ENCODE measurements at places on chromosomes 12 and 14. TPM values are rescaled to one million over a fixed set of nuclear protein-coding genes. Genes with fewer than 3 reads are reported as not detected.

- no peak for DNase-seq
These were observed 42.9 kb downstream of the SFSWAP start for GRCh38 chr12:131753757-131754156.

DNA sequence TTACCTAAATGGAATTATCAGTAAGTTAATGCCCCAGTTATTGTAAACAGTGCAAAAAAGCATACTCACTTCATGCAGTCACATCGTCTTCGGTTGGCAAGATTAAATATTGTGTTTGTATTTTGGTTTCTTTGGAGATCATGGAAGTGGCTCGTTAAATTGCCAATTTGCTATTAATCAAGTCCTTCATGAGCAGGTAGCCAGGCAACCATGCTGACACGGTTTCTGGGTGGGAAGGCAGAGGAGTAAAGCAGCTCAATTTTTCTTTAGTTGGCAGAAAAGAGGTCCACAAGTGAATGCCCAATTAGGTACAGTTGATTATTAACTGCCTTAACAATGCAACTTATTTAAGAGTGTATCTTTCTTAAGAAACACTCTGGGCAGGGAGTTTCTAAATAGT, 43.9 kb downstream of the PPP4R3A start:
- no peak for DNase-seq

- no peak for DNase-seq
These were observed 7.5 kb downstream of the FOXG1 start for GRCh38 chr14:28773861-28774691.

DNA sequence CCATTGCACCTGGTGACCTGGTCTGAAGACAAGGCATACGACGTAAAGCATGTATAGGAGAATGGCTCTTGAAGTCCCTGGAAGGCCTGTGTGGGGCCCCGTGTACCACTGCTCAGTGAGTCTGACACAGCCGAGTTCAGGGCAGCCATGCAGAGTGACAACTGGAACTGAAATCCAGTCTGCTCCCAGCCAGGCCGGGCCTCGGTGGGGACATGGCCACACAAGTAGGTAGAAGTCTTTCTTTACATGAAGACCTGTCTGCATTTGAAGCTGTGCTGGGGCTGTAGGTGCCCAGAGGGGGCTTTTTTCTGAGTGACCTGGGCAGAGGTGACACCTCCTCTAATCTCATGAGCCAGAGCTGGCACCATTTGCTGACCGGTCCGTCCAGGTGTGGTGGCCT, 35.7 kb downstream of the ADGRD1 start:
- no peak for DNase-seq

DNA sequence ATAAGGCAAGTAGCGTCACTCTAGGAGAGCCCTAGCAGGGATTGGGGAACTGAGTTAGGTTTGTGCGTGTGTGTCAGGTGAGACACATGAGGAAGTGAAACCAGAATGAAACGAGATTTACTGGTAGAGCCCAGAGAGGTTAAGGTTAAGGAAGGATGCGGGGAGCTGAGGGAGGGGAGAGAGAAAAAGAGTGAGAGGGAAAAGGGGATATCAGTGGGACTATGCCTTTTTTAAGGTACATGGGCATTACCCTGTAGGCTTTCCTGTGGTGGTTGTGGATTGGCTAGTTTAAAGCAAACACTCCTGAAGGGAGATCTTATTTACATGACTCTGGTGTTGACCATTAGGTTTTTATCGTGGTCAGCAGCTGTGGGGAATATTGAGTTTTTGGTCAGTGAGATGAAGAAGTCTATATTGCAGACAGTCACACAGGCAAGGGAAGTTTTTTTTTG, 13.9 kb downstream of the ZDHHC17 start:
- DNase-seq: no peak

- DNase-seq: no peak
These were observed 52.4 kb upstream of the SCN8A start for GRCh38 chr12:51538599-51538998.

Gene TAS2R9
- polyA plus RNA-seq: not detected

Gene KRT8
- 22.1 TPM for polyA plus RNA-seq

GRCh38 chr12:5522432-5523335, 90.8 kb downstream of the NTF3 start:
- no peak for DNase-seq

DNA sequence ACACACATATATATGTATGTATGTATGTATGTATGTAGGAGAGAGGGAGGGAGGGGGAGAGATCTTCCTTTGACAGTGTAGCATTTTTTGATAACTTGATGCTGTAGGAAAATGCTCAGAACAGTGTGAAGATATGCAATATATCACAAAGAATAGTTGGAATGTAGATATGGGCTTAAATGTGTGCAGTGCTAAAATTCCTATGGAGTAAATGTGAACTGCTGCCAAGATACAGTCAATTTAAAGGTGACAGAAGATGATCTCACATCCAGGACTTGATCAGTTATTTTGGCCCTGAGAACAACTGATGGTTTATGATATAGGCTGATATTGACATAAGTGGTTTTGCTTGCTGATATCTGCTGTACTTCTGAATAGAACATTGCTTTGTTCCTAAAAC, 84.2 kb downstream of the DAAM1 start:
- no peak for DNase-seq

GRCh38 chr12:65557438-65558181, 266.7 kb upstream of the HMGA2 start:
- no peak for DNase-seq

Gene BDKRB2
- 182 TPM for polyA plus RNA-seq

DNA sequence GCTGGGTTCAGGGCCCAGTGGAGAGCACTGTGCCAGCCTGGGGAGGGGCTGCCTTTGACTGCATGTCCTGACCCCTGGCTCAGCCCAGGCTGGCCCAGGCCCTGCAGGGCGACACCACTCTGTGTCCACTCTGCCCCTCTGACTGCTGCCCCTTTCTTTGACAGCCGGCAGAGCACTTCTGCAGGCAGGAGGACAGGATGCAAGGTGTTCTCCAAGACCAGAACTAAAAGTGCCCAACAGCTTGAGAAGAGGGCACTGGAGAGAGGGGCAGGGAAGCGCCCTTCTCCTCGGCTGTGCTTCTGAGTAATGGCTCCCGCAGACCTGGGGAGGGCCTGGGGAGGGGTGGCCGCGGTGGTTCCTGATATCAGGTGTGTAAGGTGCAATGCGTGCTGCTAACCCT, 72.7 kb downstream of the WDR20 start:
- DNase-seq: no peak

GRCh38 chr14:100653409-100653808, 66.2 kb upstream of the BEGAIN start:
- DNase-seq: no peak

Gene TPPP2
- polyA plus RNA-seq: not detected

GRCh38 chr12:41212625-41213024, 24.5 kb downstream of the PDZRN4 start:
- no peak for DNase-seq

Gene USP44
- 53.9 TPM for polyA plus RNA-seq

DNA sequence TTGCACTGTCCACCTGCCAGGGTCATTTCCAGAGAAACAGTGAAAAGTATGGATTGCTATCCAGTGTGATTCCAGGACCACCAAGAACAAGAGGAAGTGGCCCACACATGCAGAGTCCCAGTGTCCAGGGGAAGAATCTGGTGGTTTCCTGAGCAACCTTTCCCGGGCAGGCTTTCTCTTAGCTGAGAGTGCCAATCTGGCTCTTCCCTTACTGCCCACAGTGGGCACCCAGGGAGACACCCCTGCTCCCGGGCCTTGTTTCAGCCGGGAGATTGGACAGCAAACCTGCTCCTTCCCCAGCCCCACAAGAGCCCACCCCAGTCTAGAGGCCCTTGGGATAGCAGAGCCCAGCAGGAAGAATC, 62.1 kb downstream of the VWF start:
- no peak for DNase-seq

DNA sequence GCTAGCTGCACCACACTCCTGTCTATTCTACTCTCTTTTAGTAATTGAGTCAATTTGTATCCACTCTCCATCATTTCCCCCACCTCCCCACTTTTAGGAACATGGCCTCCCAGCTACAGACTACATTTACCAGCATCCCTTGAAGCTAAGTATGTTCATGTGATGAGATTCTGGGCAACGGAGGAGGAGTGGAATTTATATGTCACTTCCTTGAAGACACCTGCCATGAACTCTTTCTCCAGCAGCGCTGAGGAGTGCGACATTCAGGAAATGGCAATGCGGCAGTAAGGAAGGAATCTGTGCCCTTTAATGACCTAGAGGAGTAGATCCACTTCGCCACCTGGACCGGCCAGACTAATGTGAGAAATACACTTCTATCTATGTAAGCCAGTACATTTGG, 243.7 kb upstream of the DIO2 start:
- DNase-seq: no peak

Gene RNASE1
- not detected for polyA plus RNA-seq

DNA sequence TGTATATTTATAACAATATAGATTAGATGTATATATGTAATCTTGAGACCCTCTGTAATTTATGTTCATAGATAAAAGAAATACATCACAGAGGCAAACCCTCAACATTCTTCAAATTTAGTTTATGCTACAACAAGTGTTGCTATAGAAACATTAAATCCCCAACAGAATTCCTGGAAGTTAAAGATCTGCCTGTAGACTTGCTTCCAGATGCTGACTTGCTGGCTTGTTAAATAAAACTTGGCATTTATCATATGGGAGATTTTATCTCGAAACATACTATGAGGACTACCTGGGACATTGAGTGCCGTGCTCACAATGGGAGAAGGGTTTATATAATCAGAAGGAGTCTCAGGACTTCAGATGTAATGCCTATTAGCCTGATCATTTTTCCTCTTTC, 136.3 kb upstream of the PLXNC1 start:
- no peak for DNase-seq

Gene CYP27B1
- 0.22 TPM for polyA plus RNA-seq

Gene PTCSC3
- polyA plus RNA-seq: not detected

DNA sequence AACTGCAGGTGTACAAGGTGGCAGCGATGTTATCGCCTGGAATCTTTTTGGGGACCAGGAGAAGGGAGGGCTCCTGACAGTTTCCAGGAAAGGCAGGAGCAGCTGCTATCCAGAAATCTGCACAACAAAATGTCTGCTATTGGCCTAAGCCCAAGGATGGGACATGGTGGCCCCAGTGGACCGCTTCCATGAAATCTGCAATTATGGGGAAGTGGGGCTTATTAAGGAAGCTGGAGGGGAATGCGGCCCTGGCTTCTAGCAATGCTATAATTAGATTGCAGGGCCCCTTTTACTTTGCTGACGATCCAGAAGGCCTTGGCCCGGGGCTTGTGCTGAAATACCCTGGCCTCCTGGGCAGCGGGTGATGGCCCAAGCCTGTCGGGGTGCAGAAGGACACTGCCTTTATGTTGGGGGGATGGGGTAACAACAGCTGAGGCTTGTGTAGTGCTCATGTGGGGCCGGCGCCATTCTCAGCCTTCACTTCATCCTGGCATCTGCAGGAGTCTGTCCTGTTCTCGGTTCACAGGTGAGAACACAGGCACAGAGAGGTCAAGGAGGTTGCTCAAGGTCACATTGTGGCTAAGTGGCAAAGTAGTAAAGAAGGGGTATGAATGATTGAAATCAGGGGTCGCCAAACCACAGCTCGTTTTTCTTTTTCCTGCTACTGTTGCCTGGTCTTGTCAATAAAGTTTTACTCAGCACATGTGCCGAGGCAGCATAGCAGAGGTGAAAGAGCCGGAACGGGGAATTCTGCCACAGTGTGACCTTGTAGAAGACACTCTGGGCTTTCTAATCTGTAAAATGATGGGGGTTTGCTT, 153.5 kb downstream of the RBM19 start:
- no peak for DNase-seq

Gene TAS2R7
- polyA plus RNA-seq: not detected

Gene SIX4
- polyA plus RNA-seq: 21.8 TPM

GRCh38 chr14:101590062-101590461, 28.8 kb downstream of the DIO3 start:
- no peak for DNase-seq

Gene ZBTB1
- 30.2 TPM for polyA plus RNA-seq

Measured in AG04450 (cell line).